ENCODE measurements at places on chromosomes 5 and 9. TPM values are rescaled to one million over a fixed set of nuclear protein-coding genes. Genes with fewer than 3 reads are reported as not detected.

Gene GCNT4
- 0.35 TPM for total RNA-seq

Gene PCDHA12
- total RNA-seq = not detected

Gene SPINK13
- not detected for total RNA-seq

Gene CARTPT
- total RNA-seq = not detected

GRCh38 chr5:107724642-107725041 lies 53.9 kb upstream of the EFNA5 start:
- no peaks in the 10 kb centered on the region for H3K4me1 ChIP-seq
- no peaks in the 10 kb centered on the region for H3K27me3 ChIP-seq
- H3K27ac ChIP-seq = no peak overlapping the region
- no peaks in the 10 kb centered on the region for H3K36me3 ChIP-seq

GRCh38 chr9:18969128-18969527 lies 63.9 kb downstream of the SAXO1 start:
- no peak for DNase-seq
- no peak overlapping the region for H3K4me3 ChIP-seq
- no peaks in the 10 kb centered on the region for H3K36me3 ChIP-seq

- H3K4me1 ChIP-seq = no peaks in the 10 kb centered on the region
- no peaks in the 10 kb centered on the region for H3K36me3 ChIP-seq
- DNase-seq = peak; percentile 55
- no peak overlapping the region for H3K27ac ChIP-seq
- no peak overlapping the region for H3K4me3 ChIP-seq
- no peaks in the 10 kb centered on the region for H3K27me3 ChIP-seq
Observed at GRCh38 chr5:1467341-1468246, 22.4 kb upstream of the SLC6A3 start.

GRCh38 chr9:127506814-127507750 lies 55.8 kb downstream of the LRSAM1 start:
- H3K36me3 ChIP-seq = no peaks in the 10 kb centered on the region

GRCh38 chr5:56094579-56095361 lies 100.0 kb upstream of the IL6ST start:
- no peak overlapping the region for H3K4me3 ChIP-seq
- H3K36me3 ChIP-seq = no peaks in the 10 kb centered on the region
- no peak for DNase-seq
- no peak overlapping the region for H3K27ac ChIP-seq

DNA sequence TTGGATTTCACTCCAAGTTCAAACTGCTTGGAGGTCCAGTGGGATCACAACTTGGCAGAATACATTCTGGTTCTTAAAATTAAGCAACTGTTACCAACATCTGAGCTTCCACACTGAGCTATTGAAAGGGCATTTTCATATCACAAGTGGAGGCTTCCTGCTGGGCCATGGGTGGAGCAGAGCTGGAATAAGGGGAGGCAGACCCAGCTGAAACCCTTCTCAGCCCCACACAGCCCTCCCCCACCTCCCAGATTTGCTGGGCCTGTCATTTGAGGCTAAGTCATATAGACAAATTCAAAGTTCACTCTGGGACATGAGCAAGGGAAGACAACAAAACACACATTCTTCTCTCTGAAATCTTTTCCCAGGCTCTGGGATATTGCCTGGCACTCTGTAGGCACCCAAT lies 79.9 kb downstream of the ACTL7B start:
- no peak overlapping the region for H3K4me3 ChIP-seq
- H3K36me3 ChIP-seq = no peaks in the 10 kb centered on the region
- DNase-seq = no peak
- no peaks in the 10 kb centered on the region for H3K4me1 ChIP-seq

- H3K4me3 ChIP-seq = no peak overlapping the region
- H3K4me1 ChIP-seq = no peaks in the 10 kb centered on the region
- H3K36me3 ChIP-seq = no peaks in the 10 kb centered on the region
- H3K27me3 ChIP-seq = no peaks in the 10 kb centered on the region
- no peak overlapping the region for H3K27ac ChIP-seq
Observed at GRCh38 chr9:80066931-80067330, 495.2 kb downstream of the TLE4 start.

DNA sequence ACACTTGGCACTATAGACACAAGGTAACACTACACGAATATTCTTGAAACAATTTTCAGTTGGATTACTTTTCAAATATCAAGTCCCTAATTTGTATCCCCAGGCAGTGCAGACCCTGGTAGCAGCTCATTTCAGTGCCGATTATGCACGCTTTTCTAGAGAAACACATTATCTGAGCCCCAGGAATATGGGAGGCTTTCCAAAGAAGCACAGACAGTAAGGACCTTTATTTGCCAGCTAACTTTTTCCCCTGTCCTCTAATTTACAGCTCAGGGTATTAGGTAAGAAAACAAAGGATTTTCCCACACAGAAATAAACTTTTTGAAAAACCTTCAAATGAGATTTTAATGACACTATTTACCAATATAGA lies 852.3 kb upstream of the DMAC1 start:
- no peak for DNase-seq
- H3K4me3 ChIP-seq = no peak overlapping the region
- H3K36me3 ChIP-seq = no peaks in the 10 kb centered on the region
- no peaks in the 10 kb centered on the region for H3K4me1 ChIP-seq
- no peak overlapping the region for H3K27ac ChIP-seq

- H3K4me3 ChIP-seq = no peak overlapping the region
- no peaks in the 10 kb centered on the region for H3K27me3 ChIP-seq
- no peaks in the 10 kb centered on the region for H3K4me1 ChIP-seq
- DNase-seq = no peak
- no peak overlapping the region for H3K27ac ChIP-seq
Observed at GRCh38 chr5:125597338-125597737, 825.9 kb upstream of the GRAMD2B start.

DNA sequence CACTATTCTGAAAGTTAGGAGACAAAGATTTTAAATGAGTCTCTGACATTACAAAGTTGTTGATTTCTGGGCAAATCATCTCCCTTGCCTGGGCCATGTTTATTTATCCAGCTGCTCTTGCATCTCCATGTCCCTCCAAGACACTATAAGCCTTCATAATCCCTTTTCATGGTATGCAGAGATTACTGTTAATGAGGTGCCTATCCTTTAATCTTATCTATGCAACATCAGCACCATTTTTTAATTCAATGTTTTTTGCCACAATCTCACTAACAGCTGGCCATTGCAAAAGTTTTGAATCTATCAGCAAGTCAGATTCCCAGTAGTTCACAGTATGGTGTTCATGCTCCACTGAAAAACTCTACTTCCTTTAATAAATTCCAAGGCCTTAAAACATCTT lies 108.5 kb upstream of the PTPRD start:
- no peaks in the 10 kb centered on the region for H3K4me1 ChIP-seq
- H3K27ac ChIP-seq = no peak overlapping the region
- DNase-seq = no peak
- no peaks in the 10 kb centered on the region for H3K27me3 ChIP-seq
- no peaks in the 10 kb centered on the region for H3K36me3 ChIP-seq

DNA sequence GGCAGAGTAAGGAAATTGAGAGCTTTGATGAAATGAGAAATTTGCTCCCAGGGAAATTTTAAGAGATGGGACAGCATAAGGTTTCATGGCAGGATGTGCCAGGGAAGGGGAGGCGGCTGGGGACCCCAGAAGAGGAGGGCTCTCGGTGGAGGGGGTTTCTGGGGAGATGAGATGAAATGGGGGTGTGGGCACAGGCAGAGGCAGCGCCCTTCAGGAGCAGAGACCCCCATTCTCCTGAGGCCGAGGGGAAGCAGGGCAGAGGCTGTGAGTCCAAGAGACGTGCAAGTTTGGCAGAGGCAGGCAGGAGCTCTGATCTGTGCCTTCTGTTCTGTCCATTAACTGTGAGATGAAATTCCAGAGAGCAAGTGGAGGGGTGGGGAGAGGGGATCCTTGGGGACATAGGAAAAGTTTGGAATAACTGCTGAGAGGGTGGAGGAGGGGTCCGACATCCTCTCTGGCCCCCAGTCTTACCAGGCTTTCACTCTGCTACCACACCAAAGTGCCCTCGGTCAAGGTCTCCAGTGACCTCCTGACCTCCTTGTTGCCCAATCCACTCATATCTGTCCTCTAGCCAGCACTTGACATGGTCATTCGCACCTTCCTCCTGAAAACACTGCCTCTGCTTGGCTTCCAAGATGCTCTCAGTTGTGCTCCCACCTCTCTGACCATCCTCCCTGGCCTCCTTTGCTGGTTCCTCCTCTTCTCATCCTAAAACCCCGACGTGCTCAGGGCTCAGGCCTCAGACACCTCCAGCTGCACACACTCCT lies 108.1 kb upstream of the MVB12B start:
- no peaks in the 10 kb centered on the region for H3K36me3 ChIP-seq
- peaks cover 14% of the 10 kb centered on the region for H3K27me3 ChIP-seq
- no peak for DNase-seq
- no peak overlapping the region for H3K4me3 ChIP-seq
- no peaks in the 10 kb centered on the region for H3K4me1 ChIP-seq

- no peaks in the 10 kb centered on the region for H3K27me3 ChIP-seq
- H3K27ac ChIP-seq = no peak overlapping the region
- H3K36me3 ChIP-seq = no peaks in the 10 kb centered on the region
- H3K4me1 ChIP-seq = no peaks in the 10 kb centered on the region
- no peak overlapping the region for H3K4me3 ChIP-seq
- no peak for DNase-seq
Observed at GRCh38 chr5:5370059-5370774, 52.3 kb upstream of the ICE1 start.

DNA sequence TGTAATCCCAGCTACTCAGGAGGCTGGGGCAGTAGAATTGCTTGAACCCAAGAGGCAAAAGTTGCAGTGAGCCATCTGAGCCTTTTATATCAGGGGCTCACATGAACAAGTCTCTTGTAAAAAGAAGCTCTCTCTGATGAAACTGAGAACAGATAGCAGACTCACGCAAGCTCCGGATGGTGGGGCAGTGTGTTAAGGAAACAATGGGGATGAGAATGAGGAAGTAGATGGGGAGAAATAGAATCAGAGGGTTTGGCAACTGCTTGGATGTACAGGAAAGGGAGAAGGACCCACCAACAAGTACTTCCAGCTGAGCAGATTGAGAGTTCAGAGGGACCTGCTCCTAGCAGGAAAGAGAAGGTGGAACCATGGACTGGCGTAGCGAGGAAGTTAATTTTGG lies 18.6 kb downstream of the TMEM252 start:
- no peaks in the 10 kb centered on the region for H3K27me3 ChIP-seq
- H3K36me3 ChIP-seq = no peaks in the 10 kb centered on the region
- no peak for DNase-seq
- H3K4me1 ChIP-seq = no peaks in the 10 kb centered on the region
- no peak overlapping the region for H3K4me3 ChIP-seq

DNA sequence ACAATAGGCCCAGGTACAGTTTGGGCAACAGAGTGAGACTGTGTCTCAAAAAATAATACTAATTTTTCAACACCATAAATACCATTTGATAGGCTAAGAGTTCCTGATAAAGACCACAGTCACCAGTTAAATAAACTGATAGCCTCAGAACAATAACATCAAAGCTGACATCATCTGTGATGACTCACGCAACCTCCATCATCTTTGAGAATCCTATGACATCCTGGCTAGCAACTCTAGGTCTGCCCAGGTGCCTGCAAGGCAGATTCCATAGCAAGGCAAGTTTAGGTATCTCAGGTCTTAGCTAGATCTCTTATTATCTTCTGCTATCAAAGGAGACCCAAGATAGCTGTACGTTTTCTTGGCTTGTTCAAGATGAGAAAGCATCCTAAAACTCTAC lies 30.5 kb upstream of the UBAP2 start:
- no peaks in the 10 kb centered on the region for H3K36me3 ChIP-seq
- no peak for DNase-seq
- H3K4me1 ChIP-seq = no peaks in the 10 kb centered on the region
- H3K27me3 ChIP-seq = no peaks in the 10 kb centered on the region
- H3K4me3 ChIP-seq = no peak overlapping the region

DNA sequence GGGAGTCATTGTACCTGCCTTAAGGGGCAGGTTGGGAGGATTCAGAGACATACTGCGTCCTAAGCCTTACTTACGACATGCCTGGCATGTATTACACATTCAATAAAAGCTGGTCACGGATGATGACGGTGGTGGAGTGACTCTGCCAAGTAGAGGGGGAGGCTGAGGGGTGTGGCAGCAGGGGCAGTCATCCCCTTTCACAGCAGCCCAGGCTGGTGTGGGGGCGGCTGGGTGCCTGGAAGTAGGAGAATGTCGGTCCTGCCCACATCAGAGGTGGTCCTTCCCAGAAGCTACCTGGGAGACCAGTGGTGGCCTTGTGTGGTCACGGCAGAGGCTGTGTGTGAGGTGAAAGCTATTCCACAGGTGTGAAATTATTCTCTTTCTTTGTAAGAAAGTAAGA lies 8.9 kb downstream of the ZBTB34 start:
- no peak for DNase-seq
- H3K27ac ChIP-seq = no peak overlapping the region
- no peaks in the 10 kb centered on the region for H3K36me3 ChIP-seq
- no peak overlapping the region for H3K4me3 ChIP-seq

Data from right lobe of liver (tissue), 6 donors.